ENCODE measurements at places on chromosomes 6 and 20.

GRCh38 chr6:8054276-8054675 is 9.9 kb downstream of the BLOC1S5 start:
- no peak for DNase-seq

- DNase-seq, result no peak
Observed at GRCh38 chr6:45590226-45590625, 212.5 kb upstream of the SUPT3H start.

DNA sequence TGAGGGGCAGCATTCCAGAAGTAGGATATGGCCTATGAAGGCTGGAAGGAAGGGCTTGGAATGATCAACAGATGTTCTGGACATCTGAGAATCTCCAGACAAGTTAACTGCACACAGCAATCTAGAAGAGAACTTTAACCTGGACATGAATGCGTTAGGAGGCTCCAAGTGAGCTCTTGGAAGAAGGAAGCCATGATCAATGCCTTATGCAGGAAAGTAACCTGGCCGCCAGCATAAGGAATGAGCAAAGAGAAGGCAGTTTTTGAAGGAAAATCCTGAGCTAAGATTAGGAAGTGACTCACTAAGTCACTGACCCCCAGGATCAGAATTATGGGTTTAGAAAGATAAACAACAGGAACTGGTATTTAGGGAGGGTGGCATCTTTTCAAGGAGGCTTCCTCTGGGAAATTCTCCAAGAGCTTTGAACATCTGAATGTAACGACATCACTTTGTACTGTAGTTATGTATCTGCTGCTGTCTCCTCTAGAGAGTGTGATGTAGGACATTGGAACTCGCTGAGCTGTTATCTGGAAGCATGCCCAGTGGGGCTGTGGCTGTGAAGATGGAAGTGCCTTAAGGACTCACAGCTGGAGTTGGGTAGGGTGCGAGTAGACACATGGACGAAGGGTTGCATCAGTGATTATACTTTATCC is 236.8 kb downstream of the PACRG start:
- no peak for DNase-seq

DNA sequence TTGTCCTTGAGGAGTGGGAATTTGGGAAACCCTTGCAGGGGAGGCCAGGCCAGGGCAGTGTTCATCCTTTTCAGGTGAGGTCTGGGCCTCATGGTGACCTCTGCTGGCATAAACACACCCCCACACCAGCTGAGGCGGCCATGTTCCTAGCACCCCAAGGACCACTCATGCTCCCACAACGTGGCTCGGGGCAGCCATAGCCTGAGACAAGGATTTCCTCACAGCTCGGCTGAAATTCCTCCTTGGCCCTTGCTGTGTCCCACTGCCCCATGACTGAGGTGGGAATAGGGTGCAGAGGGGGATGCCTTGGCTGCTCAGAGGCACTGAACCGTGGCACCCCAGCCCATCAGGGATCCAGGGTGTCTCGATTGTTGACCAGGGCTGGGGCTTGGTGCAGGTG is 27.3 kb upstream of the SPDEF start:
- DNase-seq, result no peak

DNA sequence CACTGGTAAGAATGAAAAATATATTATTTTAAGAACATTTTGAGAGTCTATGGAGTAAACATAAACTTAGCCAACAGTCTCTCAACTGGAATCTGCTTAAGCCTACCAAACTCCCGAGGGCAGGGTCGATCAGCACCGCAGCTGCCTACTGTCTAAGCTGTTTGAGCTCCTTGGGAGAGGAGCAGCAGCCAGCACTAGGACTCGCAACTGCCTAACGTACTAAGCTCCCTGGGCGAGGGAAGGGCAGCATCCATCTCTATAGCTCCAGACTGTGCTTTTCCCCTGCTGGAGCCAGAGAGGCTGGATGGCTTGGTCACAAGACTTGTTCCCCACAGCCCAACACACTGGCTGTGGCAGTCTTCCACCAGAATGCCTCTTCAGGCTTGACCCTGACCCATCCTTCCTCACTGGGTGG is 96.4 kb downstream of the MOXD1 start:
- DNase-seq, result no peak
